Stimulated activated CD8-positive, alpha-beta memory T cell treated with anti-CD3 and anti-CD28 coated beads, Interleukin-7, amount 100 ng/mL, for 24 hours (primary cell): ENCODE measurements at places on chromosomes 3 and 15.

DNA sequence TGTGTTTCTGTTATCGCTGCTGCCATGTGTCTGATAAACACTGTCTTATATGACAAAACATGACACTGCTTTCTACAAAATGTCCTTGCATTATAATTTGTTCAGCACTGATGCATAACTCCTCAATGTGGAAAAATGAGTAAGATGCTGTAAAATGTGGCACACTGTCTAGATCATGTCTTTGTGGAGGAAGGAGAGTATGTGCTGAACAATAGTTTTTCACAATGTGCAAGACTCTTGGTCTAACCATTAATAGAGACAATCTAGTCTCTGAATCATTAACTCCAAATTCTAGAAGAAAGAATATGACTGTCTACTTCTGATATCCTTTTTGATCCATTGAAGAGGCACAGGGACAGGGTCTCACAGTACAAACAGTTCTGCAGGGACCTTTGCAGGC, 127.9 kb upstream of the RARB start:
- DNase-seq: no peak

DNA sequence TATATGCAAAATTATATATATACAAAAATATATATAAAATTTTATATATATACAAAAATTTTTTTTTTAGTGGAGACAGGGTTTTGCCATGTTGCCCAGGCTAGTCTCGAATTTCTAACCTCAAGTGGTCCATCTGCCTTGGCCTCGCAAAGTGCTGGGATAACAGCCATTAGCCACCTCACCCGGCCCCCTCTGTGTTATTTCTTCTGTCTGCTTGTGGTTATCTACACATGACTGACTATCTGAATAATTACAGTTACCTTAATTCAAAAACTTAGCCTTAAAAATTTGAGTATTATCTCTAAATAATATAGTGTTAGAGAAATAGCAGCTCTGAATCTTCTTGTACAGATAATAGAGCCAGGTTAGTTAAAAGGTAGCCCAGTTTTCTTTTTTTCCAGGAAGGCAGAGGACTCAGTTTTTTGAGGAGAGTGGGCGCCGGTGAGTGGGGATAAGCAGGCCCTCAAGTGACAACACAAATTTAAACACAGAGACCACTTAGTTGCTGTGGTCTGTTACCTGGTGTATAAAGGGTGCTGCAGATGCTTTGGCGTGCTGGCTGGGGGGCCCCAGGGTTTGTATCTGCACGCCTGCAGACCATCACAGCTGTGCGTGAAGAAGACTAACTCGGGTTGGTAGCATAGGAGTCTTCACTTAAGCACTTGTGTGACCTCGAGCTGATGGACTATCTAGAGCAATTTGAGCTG, 83.7 kb downstream of the TRAK1 start:
- no peak for DNase-seq

DNA sequence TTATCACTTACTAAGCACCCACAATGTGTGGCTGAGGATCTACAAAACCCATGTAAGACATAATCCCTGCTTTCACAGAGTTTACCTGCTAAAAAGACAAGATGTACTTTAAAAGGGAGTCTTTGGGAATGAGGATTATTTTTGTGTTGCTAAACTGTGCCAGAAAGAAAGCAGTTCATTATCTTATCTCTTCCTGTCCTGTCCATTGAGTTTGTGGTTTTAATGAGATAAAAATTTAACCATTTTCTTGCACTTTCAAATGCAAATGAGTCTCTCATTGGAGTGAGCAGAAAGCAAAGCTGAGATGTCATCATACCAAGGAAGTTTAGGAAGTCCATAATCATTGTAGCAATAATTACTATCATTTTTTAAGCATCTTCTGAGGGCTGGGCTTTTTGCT, 231.2 kb upstream of the ADAMTS9 start:
- no peak for DNase-seq

DNA sequence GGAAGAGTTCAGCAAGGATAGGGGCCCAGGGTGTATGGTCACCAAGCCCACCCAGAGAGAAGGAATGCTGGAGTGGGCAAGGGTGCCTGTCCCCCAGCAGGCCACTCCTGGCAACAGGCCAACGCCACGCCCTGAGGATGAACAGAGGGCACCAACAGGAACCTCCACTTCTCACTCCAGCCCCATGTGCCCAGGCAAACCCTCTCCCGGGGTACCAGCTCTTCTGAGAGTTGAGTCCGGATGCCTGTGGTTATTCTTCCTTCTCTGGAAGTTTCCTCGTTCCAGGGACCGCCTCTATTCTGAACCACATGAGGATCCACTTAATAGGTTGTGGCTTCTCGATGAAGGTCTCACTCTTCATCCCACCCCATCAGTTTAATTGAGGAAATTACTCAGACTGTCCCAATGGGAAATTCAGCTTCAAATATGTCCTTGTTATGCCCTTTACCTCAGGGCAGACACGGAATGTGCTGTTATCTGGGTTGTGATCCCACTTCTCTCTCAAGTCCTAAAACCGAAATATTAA, 114.3 kb downstream of the LIPC start:
- DNase-seq: no peak

DNA sequence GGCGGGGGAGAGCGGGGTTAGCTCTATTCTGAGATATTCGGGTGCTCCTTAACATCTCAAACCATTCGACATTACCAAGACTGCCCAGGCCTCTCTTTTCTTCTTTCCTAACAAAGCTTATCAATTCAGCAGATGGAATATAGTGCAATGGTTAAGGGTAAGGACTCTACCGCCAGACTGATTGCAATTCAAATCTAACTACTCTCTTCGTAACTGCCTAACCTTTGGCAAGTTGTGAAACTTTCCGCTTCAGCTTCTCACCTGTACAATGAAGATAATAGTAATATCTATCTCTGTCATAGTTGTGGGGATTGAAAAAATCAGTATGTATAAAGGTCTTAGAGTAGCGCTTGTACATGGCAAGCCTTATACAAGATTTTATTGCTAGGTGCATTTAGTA, 972 bp downstream of the UBA5 start:
- no peak for DNase-seq

DNA sequence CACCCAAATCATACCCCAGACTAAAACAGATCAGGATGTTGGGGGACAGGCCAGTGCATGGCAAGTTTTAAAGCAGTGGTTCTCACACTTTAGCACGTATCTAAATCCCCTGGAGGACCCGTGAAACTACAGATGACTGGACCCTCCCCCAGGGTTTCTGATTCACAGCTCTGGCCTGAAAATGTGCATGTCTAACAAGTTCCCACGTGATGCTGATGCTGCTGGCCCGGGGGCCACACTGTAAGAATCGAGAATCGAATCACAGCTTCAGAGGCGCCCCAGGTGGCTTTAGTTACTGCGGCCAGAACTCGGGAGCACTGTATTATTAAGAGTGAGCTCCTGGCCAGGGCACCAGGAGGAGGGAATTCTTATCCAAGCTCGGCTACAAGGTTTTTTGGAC, 11.6 kb downstream of the ADAMTS17 start:
- DNase-seq: no peak

GRCh38 chr3:186882881-186883685, 40.6 kb downstream of the ADIPOQ start:
- peak; percentile 25 for DNase-seq

DNA sequence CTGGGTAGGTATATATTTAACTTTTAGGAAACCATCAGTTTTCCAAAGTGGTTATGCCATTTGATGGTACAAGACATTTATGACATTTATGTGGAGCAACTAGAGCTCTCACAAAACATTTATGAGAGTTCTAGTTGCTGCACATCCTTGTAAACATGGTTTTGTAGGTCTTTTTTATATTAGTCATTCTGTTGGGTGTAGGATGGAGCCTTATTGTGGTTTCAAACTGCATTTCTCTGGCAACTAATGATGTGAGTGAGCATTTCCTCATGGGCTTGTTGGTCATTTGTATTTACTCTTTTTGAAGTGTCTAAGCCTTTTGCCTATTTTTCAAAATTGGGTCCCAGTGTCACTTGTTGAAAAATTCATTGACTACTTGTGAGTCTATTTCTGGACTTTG, 45.7 kb upstream of the MGLL start:
- DNase-seq: no peak

DNA sequence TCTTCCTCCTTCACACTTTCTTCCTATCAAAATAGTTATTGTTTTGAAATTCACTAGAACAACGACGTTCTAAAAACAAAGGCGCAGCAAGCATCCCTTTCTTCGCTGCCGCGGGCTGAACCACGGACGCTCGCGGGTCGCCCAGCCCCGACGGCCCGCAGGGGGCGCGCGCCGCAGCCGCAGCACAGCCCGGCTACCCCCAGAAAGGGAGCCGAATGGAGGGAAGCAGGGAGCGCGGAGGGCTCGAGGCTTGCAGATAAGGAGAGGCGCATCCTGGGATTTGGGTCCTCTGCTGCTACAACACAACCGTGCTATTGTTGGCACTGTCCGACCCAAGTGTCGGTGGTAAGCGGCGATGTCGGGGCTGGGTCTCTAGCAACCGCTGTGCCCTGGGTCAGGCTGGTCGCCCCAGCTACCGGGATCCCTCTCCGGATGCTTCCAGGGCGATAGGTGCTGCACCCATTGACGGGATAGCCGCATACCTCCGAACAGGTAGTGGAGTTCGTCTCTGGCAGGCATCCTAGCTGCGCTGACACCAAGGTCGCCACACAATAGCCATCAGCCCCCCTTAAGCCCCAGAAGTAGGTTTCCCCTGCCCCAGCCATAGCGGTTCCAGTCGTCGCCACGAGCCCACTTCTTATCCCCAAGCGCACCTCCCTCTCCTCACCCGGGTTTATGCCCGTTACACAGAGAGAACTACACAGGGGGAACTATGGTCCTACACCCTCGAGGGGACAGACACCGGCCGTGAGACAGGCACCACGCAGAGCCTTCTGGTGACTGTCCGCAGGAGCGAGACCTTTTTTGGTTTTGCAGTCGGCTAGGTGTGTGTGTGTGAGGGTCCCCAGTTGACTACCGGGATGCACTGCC, 6.0 kb downstream of the ONECUT1 start:
- DNase-seq: no peak

DNA sequence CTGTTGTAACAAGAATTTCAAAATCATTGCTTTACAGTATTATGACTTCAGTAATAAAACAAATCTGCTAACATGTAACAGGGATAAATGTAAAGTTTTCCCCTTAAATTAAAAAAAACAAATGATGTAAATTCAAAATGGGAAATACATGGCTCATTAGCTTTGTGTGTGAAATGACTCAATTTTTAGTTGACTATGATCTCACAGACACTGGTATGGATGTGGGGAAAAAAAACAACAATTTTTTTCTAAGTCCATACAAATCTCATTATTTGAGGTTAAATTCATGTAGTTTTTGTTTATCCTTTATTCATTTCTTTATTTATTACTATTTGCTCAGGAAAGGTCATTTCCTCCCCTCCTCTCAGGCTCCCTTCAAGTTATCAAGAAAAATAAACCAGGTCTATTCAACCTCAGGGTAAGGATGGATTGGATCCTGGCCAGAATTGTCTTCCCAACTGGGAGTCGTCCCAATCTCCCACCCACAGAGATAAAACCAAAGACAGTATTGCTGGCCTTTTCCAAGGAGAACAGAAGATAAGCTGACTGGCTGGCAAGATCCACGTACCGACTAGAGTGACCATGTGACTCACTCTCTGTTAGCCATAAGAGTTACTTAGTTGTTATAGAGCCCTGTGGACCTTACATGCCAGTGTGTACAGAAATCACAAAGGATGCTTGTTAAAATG, 373.3 kb downstream of the GAP43 start:
- DNase-seq: no peak

- DNase-seq: no peak
These were observed 73.1 kb upstream of the TTC14 start for GRCh38 chr3:180528843-180529242.

DNA sequence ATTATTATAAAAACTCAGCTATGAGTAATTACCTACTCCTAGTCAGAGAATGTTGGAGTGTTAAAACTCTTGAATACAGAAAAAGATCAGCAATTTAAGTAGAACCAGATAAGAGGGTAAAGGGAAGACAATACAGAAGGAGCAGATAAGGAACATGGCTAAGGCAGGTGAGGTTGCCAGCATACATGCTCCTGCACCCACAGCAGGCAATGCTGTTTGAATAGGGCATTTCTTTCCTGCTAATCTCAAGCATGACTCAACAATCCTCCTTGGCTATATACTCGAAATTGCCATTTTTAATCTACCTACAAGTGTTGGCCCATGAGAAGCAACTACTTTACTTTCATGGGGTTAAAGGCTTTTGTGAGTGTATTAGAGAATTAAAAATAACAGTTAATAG, 494.5 kb downstream of the DIPK2A start:
- DNase-seq: no peak

- no peak for DNase-seq
These were observed 3.0 kb downstream of the SLC41A3 start for GRCh38 chr3:126080970-126081369.

DNA sequence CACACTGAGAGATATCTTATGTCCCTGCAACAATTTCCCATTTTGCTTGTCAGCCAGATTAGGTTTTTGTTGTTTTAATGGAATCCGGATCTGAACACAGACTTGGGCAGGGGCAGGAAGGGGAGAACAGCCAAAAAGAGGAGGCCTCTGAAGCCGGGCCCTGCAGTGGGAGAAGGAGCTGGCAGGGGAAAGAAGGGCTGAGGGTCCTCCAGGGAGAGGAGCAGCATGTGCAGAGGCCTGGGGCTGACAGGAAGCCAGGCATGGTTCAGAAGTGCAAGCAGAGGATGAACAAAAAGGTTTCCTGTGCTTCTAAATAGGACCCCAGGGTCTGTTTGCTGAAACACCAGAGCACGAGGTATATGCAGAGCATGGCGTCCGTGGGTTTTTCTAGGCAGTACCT, 49.1 kb upstream of the POMGNT2 start:
- DNase-seq: no peak
